ENCODE measurements at places on chromosomes 4 and X.

GRCh38 chrX:22165732-22166457 is 106.8 kb upstream of the CBLL2 start:
- no peaks in the 10 kb centered on the region for H3K36me3 ChIP-seq
- no peak for DNase-seq
- no peak overlapping the region for H3K4me3 ChIP-seq
- H3K27ac ChIP-seq: no peak overlapping the region
- H3K27me3 ChIP-seq: no peaks in the 10 kb centered on the region

DNA sequence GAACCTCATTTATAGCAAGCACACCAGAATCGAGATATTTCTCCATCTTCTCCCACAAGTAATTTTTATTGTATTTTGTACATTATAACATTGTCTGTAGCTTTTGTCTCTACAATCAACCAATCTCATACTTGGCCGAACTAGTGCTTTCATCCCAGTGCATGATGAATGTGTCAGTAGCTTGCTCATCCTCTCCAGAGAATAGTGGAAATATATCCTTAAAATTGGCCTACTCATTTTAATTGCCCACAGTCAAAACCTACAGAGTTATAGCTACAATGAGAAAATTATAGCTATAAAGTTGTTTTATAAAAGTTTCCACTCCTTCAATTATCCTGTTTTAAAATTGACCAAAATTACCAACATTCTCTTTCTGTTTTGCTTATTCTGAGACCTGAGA is 103.8 kb downstream of the MAPK10 start:
- H3K4me3 ChIP-seq: no peak overlapping the region
- H3K27ac ChIP-seq: no peak overlapping the region
- no peak for DNase-seq
- no peaks in the 10 kb centered on the region for H3K36me3 ChIP-seq

- H3K4me3 ChIP-seq: no peak overlapping the region
- no peak overlapping the region for H3K27ac ChIP-seq
- DNase-seq: no peak
- H3K36me3 ChIP-seq: no peaks in the 10 kb centered on the region
Measured at GRCh38 chr4:182923366-182923765, 6.2 kb upstream of the DCTD start.

- peak overlapping the region; percentile 74 for H3K4me3 ChIP-seq
- H3K36me3 ChIP-seq: peaks cover 2% of the 10 kb centered on the region
- peaks cover 8% of the 10 kb centered on the region for H3K27me3 ChIP-seq
- DNase-seq: no peak
- H3K4me1 ChIP-seq: peaks cover 15% of the 10 kb centered on the region
Measured at GRCh38 chrX:149830192-149830873, 48.6 kb downstream of the MAGEA9 start.

GRCh38 chrX:2327423-2327822 is 173.4 kb downstream of the DHRSX start:
- peaks cover 7% of the 10 kb centered on the region for H3K36me3 ChIP-seq
- no peak for DNase-seq
- H3K4me1 ChIP-seq: peaks cover 4% of the 10 kb centered on the region
- no peak overlapping the region for H3K4me3 ChIP-seq
- no peak overlapping the region for H3K27ac ChIP-seq

GRCh38 chr4:91840359-91840758 is 463.4 kb upstream of the GRID2 start:
- no peak for DNase-seq
- H3K4me1 ChIP-seq: no peaks in the 10 kb centered on the region
- H3K36me3 ChIP-seq: no peaks in the 10 kb centered on the region
- no peaks in the 10 kb centered on the region for H3K27me3 ChIP-seq

GRCh38 chr4:97593248-97593647 is 550.0 kb downstream of the STPG2 start:
- H3K4me1 ChIP-seq: no peaks in the 10 kb centered on the region
- H3K36me3 ChIP-seq: no peaks in the 10 kb centered on the region
- no peak overlapping the region for H3K4me3 ChIP-seq
- no peak for DNase-seq
- no peaks in the 10 kb centered on the region for H3K27me3 ChIP-seq
- no peak overlapping the region for H3K27ac ChIP-seq

DNA sequence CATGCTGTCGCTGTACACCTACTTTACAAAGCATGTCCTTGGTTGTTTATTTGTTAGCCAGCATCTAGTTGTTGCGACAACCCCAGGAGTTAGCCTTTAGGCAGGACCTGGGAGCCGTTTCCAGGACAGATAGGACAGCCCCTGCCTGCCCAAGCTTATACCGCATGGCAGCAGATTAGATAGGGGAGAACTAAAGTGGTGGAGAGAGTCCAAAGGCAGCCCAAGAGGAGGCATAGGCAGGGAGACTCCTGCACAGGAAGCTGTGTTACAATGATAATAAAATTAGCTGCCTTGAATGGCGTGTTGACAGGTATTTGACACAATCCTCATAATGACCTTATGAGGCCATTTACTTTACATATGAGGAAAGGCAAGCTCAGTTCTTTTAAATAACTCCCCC is 13.0 kb downstream of the NSDHL start:
- DNase-seq: no peak
- no peak overlapping the region for H3K27ac ChIP-seq
- no peak overlapping the region for H3K4me3 ChIP-seq
- H3K4me1 ChIP-seq: peaks cover 5% of the 10 kb centered on the region
- no peaks in the 10 kb centered on the region for H3K27me3 ChIP-seq
